Caudate nucleus (tissue), 63 donors: ENCODE measurements at places on chromosomes 1 and 21.

GRCh38 chr1:94843430-94843829 is 23.3 kb downstream of the SLC44A3 start:
- no peak for DNase-seq

DNA sequence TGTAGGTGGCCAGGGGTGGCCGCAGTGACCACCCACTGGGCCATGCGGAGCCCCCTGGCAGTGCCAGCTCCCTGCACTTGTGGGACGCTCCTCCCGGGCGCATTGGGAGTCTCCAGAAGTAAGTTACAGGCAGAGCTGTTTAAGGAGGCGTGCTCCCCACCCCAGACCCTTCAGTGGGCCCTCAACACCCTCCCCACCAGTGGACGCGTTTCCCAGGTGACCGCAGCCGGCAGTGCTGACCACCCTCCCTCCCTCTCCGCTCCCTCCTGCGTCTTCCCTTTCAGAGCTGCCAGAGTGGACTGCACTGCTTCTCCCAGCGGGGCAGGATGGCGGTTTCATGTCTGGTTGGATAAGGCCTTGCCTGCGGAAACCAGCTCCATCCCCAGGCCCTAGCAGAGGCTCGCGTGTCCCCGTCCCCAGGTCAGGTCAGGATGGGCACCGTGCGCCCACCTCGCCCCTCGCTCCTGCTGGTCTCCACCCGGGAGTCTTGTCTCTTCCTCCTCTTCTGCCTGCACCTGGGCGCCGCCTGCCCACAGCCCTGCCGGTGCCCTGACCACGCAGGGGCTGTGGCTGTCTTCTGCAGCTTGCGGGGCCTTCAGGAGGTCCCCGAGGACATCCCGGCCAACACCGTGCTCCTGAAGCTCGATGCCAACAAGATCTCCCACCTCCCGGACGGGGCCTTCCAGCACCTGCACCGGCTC is 1.1 kb downstream of the LRRC3 start:
- DNase-seq = no peak

- DNase-seq = no peak
These were observed 162.3 kb upstream of the VAMP3 start for GRCh38 chr1:7608628-7609305.

DNA sequence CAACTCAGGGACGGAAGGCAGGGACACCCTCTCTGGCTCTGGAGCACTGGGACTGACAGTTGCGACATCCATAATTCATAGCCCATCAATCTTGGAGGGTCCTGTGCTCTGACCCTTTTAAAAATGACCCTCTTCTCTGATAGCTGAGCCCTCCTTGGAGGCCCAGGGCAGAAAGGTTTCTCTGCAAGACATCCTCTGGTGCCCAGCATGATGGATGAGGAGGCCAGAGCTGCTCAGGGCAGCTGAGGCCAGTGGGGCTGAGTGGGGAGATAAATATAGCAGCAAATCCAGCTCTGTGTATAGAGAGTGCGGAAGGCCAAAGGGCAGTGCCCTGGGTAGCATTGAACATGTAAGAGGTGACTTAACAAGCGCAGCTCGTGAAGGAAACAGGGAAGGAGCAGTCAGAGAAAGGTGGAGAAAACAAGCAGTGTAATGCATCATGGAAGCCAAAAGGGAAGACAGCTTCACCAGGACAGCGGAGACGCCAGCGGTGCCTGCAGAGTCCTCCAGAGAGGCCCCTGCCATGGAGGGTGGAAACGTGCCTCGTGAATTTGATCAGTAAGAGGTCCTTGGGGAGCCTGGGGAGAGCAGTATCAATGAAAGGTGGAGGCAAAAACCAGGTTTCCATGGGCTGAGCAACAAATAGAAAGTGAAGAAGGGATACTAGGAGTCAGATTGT is 50.4 kb upstream of the FMOD start:
- DNase-seq = no peak

GRCh38 chr1:187244623-187245022 is 415.9 kb downstream of the PLA2G4A start:
- no peak for DNase-seq

DNA sequence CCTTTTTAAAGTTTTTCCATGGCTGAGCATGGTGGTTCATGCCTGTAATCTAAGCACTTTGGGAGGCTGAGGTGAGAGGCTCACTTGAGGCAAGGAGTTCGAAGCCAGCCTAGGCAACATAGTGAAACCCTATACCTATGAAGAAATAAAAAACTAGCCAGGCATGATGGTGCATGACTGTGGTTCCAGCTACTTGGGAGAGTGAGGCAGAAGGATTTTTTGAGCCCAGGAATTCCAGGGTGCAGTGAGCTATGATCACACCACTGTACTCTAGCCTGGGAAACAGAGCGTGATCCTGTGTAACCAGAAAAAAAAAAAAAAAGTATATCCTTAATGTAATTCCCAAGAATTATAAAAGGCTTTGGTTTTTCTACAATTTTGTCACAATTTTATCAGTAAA is 17.4 kb downstream of the DEPDC1 start:
- DNase-seq = no peak

- DNase-seq = no peak
These were observed 529.9 kb upstream of the CAMK1G start for GRCh38 chr1:209053587-209053986.

DNA sequence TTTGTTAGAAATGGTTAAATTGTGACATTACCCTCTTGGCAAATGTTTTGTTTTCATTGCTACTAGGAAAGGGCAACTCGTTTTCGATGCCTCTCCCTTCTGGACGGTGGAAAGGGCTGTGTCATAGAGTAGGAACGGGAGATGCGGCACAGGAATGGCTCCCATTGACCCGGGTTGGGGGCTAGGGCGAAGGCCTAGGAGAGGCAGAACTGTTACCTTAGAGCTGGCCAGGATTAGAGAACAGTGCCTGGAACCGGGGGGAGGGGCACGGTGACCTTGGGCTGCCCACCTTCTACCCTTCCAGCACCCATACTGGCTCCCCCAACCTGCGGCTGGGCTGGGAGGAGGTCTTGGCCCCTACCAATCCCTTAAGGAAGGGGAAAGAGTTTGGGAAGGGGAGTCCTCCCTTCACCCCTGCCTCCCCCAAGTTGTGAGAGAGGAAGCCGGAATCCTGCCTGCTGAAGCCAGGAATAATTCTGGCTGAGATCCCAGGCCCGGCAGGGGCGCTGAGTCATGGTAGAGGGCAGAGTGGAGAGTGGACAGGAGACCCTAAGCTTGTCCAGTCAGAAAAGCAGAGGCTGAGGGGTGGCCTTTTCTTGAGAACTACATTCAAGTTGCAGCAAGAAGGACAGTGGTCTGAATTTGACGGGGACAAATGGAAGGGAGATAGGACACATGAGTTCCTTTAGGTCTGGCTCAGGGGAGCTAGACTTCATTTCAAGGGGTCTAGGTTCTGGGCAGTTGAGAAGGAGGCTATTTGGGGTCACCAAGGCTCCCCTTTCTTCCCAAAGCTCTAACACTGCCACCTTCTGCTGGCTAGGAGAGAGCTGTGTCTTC is 8.2 kb downstream of the LMNA start:
- DNase-seq = no peak

GRCh38 chr21:34080710-34081109 is 7.3 kb downstream of the MRPS6 start:
- no peak for DNase-seq

DNA sequence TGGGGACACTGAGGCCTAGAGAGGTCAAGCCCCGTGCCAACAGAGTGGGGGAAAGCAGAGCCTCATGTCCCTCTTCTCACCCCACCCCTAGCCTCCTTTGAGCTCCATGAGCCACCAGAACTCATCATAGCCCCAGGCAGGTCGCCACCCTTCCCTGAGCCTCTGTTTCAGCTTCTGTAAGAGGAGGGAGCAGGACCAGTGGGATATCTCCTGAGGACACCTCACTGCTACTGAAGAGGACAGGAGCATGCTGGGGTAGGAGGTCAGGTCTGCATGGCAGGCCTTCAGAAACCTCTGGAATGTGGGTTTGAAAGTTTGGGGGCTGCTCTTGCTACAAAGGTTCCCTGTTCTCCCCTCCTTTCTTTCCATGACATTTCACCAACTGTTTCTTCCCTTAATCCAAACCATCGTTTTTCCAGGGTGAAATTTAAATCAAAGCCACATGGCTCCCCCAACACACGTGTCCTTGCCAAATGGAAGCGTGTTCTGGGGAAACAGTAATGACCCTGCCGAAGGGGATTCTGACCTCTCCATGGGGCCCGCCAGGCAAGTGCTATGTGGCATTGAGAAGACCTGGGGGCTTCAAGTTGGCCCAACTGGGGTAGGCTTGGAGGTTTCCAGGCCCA is 88.1 kb upstream of the RUNX3 start:
- no peak for DNase-seq

DNA sequence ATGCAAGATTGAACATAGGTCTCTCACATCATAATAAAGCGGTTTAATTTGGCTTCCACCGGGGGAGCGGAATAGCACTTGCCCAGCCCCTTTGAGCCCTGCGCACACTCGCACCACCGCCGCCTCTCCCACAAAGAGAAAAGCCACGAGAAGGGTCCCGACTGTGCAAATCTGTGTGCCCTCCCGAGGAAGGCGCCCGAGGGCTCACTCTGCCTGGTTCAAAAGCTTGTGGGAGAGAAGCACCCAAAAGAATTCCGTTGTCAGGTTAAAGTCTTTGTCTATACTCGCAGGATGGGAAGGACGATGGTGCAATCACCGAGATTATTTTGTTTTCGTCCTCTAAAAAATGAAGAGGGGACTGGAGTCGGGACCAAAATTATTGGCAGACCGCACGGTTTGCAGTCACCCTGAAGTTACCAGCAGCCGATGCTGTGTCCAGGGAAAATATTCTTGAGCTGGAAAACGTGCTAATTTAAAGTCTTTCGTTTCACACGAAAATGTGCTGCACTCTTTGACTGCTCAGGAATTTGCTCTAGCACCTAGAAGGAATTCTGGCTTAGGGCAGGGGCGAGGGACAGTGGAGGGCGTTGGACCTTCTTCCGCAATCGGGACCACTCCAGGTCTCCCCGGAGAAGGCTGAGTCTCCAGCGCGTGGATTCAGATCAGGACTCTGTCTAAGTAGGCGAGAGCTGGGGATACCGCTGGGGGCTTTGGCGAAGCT is 6.6 kb upstream of the SIM2 start:
- DNase-seq = no peak

DNA sequence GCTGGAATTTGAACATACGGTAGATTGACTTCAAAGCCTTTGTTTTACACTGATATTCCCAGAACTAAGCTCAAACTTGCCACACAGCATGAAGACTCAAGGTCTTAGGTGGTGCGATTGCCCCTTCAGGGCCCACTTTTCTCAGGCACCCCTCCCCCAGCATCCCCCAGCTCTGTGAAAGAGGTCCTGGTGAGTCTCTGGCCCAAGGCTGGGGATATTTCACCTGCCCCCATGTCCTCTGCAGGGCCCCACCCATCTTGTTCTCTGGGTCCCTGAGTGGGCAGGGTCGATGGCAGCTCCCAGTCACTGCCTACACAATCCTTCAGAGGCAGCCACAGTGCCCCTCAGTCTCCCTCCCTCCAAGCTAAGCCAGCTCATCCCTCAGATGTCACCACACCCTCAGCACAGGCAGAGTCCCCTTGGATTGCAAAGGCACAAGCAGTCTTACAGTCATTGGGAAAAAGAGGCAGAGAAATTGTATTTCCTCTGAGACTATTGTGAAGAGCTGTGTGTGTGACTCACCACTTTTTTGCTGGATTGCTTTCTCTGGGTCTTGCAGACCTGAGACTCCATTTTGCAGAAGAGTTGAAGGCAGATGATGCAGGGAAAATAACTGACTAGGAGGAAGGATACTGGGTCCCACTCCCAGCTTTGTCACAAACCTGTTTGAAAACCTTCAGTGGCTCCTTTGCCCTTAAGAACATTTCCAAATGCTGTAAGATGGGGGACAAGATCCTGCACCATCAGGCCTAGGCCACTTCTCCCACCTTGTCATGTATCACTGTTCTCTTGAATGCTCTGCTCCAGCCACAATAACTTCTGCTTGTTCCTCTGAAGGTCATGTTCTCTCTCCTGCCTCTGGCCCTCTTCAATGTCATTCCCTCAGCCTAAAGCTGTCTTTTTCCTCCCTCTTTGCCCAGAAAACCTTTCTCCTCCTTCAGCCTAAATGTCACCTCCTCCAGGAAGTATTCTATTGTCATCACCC is 119.1 kb upstream of the GRIK3 start:
- DNase-seq = no peak
